CD4-positive, alpha-beta T cell treated with Interleukin-2 at 100 ng/mL for 4 hours (primary cell): ENCODE measurements at places on chromosomes 11 and 22.

DNA sequence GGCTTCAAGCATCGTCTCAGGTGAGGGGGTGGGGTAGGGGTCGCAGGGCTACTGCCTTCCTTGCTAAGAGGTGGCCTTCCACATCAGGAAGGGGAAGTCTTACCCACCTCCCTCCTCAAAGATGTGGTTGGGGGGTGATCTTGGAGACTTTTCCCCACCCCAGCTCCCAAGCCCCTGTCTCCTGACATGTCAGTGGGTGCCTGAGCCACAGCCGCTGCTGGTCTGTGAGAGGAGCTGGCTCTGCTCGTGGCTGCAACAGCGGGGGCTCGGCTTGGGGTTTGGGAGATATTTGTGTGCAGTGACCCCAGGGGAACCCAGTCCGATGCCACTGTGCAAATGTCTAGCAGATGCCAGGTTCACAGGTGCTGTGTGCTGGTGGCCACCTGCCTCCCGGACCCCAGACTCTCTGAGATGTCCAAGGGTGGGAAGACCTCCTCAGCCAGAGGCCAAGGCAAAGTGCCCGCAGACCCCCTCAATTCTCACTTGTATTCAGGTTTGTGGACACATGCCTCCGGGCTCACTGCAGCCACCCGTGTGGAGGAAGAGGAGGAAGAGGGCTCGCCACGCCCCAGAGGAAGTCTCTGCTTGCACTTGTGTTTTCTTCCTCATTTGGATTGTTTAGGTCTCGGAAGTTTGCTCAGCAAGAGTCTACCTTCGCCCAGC is 1.9 kb downstream of the KCNQ1 start:
- DNase-seq: no peak

GRCh38 chr11:80846979-80847378 is 1406.1 kb upstream of the TENM4 start:
- DNase-seq: no peak

DNA sequence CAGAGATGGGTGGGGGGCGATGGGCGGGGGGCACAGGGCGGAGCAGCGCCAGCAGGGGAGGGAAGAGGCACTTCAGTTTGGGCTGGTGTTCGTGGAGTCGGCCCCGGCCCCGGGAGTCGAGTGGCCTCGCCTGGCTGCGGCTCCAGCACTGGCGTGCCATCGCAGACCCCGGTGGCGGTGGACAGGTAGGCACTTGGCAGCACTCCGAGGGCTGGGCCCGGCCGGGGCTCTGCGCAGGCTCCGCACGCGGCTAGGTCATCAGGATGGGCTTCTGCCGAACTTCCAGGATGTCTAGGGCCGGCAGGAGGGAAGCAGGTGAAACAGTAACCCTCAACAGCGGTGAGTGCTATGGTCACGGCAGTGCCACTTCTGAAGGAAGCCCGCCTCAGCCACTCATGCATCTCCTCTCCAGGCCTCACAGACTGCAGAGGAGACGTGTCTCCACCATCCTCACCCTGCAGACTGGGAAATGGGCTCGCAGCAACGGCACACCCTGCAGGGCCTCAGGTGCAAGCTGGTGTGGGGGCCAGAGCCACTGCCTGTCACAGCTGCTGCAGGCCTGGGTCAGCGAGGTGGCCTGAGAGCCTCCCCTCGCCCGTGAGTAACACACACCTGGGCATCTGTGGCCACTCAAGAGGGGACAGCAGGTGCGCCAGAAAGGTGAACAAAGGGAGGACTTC is 33.3 kb downstream of the NUP50 start:
- no peak for DNase-seq

DNA sequence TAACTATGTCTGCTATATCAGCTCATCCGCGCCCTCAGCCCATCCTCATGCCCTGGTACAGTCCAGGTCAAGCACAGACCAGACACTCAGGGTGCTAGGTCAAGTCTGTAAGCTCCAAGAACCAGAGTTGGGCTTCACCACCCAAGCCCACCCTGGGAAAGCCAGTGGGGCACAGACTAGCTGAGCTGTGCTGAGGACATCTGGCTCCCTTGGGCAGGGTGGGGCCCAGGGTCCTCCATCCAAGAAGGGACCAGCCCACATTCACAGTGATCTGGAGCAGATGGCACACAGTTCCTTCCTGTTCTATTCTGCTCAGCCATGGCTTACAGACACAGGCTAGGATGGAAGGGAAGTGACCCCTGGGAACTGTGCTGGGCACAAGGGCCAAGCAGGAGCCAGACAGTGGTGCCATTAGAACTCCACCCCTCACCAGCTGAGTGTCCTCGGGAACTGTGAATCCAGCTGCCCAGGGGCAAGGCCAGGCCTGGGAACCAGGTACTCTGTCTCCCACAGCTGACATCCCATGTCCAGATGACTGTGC is 9.1 kb downstream of the P2RY6 start:
- no peak for DNase-seq

DNA sequence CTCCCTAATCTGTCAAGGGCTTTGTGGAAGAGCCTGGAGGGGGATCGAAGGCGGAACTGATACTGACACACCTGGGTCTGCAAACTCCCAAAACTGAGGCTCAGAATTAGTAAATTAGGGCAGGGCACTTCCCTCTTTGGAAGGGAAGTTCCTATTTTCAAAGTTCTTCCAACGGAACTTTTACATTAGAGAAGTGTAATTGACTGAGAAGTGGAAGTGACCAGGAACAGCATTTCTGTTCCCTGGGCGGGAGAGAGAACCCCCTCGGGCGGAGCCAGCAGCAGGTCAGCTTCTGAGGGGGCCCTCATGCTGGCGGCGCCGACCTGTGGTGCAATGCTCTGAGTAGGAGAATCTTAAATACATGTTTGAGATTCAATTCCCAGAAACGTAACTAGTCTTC is 1.1 kb upstream of the CBL start:
- DNase-seq: no peak
